Activated CD4-positive, alpha-beta T cell treated with anti-CD3 and anti-CD28 coated beads, Interleukin-2, amount 10 ng/mL, durations not matched to agents 24 days and 14 days (primary cell): ENCODE measurements at places on chromosomes 13 and 19. TPM values are rescaled to one million over a fixed set of nuclear protein-coding genes. Genes with fewer than 3 reads are reported as not detected.

COL4A1 gene
- not detected in 2 replicates for total RNA-seq

GRCh38 chr19:10189616-10190015, 5.1 kb downstream of the DNMT1 start:
- peak overlapping the region; percentile 41 for H3K4me3 ChIP-seq
- H3K4me1 ChIP-seq, result peaks cover 36% of the 10 kb centered on the region
- peak overlapping the region; percentile 79 for H3K27ac ChIP-seq
- H3K36me3 ChIP-seq, result peaks cover 46% of the 10 kb centered on the region
- H3K27me3 ChIP-seq, result no peaks in the 10 kb centered on the region

DNA sequence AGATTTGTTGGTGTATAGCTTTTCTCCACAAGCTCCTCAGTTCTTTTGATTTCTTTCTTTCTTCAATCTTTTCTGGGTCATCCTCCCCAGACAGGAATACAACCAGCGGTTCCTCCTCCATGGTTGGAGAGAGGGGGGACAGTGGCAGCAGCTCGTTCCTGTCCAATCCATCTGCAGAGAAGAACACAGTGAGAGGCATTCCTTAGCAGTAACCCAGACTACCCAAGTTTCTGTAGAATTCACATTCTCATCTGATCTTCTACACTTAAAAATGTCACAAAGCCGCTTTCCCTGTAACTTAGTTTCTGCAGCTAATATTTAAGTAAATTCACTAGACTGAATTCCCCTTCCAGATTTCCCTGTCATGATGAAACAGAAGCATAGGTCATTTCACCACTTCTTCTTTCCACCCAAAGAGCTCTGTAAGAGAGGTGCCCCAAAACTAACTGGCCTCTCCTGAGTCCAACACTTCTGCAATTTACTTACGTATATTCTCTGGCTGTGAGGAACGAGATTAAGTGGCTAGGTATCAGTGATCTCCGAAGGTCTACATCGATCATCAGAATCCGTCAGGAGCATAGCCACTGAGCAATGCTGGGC, 171.9 kb downstream of the TBC1D4 start:
- peak overlapping the region; percentile 46 for H3K4me3 ChIP-seq
- peaks cover 60% of the 10 kb centered on the region for H3K36me3 ChIP-seq
- peaks cover 51% of the 10 kb centered on the region for H3K4me1 ChIP-seq
- peak overlapping the region; percentile 82 for H3K27ac ChIP-seq
- DNase-seq, result no peak

GRCh38 chr13:111219950-111220349, 100.5 kb upstream of the TEX29 start:
- peaks cover 16% of the 10 kb centered on the region for H3K36me3 ChIP-seq
- no peak for DNase-seq
- no peak overlapping the region for H3K4me3 ChIP-seq
- no peak overlapping the region for H3K27ac ChIP-seq
- peaks cover 17% of the 10 kb centered on the region for H3K4me1 ChIP-seq

DNA sequence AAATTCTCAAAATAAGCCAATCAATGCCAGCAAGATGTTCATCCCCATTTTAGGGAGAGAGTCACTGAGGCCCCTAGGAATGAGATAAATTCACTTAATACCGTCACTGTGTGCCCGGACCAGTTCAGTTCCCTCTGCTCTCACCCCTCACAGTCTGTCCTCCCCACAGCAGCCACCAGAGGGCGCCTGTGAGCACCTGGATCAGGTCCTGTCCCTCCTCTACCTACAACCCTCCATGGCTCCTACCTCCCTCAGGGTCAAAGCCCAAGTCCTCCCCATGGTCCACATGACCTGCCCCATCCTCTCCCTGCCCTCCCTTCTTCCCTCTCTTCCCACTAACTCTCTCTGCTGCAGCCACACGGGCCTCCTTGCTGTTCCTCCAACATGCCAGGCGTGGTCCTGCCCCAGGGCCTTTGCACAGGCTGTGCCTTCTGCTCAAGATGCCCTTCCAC, 42.0 kb upstream of the NFIC start:
- H3K27me3 ChIP-seq, result no peaks in the 10 kb centered on the region
- H3K4me1 ChIP-seq, result no peaks in the 10 kb centered on the region
- H3K36me3 ChIP-seq, result no peaks in the 10 kb centered on the region
- no peak overlapping the region for H3K27ac ChIP-seq

DNA sequence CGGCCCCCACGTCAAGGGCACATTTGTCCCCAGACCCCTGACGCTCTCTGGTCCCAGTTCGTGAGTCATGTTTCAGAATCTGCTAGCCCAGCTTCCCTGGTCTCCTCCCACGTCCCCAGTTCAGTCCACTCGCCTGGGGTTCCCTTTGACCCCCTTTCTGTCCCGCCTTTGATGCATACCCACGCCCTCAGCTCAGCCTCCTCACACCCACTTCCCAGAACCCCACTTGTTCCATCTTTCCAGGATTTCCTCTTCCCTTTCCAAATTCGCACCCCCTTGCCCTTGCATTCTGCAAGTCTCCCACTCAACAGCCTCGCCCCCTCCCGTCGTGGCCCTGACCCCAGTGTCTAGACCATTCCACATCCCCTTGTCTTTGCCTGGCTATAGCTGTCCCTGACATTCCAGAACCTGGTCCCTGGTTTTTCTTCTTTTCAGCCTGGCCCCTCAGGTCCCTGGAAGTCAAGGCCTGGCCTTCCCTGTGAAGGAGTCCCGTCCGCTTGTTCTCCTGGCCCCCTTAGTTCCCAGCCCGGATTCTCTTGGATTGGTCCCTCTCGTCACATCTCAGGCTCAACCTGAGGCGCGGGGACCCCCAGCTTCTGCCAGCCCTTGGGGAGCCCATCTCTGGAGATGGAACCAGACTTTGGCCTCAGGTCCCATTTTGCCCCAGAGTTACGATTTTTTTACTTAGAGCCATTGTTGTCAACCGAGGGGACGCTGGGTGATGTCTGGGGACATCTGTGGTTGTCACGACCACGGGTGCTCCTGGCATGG, 1.3 kb downstream of the NCLN start:
- peak overlapping the region; percentile 90 for H3K27ac ChIP-seq
- H3K27me3 ChIP-seq, result no peaks in the 10 kb centered on the region
- peaks cover 41% of the 10 kb centered on the region for H3K4me1 ChIP-seq
- peaks cover 39% of the 10 kb centered on the region for H3K36me3 ChIP-seq
- H3K4me3 ChIP-seq, result peak overlapping the region; percentile 96
- peak; percentile 62 for DNase-seq

- peak overlapping the region; percentile 88 for H3K27ac ChIP-seq
- H3K36me3 ChIP-seq, result peaks cover 11% of the 10 kb centered on the region
- H3K27me3 ChIP-seq, result peaks cover 4% of the 10 kb centered on the region
- peak; percentile 93 for DNase-seq
- peak overlapping the region; percentile 84 for H3K4me3 ChIP-seq
These were observed 1.0 kb upstream of the CEACAM1 start for GRCh38 chr19:42529248-42529764.
